Activated naive CD8-positive, alpha-beta T cell treated with anti-CD3 and anti-CD28 coated beads, Interleukin-2, amount 50 U/mL, for 24 hours (primary cell): ENCODE measurements at places on chromosomes 16 and 17.

DNA sequence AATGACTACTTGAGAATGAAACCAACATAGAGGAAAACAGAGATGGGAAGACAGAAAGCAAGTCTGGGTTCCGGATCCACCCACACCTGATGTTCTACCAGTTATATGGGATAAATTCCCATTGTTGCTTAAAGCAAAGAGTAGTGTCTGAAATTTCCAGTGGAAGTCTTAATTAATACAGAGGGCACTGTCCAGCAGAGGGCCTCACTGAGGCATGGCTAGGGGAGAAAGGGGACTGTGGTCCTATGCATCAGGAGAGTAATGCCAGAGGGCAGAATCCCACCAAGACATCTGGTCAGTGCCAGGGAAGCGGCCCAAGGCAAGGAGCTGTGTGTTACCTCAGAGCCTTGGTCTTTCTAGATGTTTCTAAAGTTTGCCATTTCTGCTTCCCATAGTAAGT, 7.5 kb upstream of the UMOD start:
- peaks cover 12% of the 10 kb centered on the region for H3K27me3 ChIP-seq
- no peak overlapping the region for H3K27ac ChIP-seq
- no peaks in the 10 kb centered on the region for H3K36me3 ChIP-seq
- H3K4me1 ChIP-seq, result no peaks in the 10 kb centered on the region

- H3K27me3 ChIP-seq, result no peaks in the 10 kb centered on the region
- H3K4me1 ChIP-seq, result peaks cover 2% of the 10 kb centered on the region
- H3K36me3 ChIP-seq, result peaks cover 13% of the 10 kb centered on the region
- H3K27ac ChIP-seq, result no peak overlapping the region
- no peak for DNase-seq
Measured at GRCh38 chr17:607361-608147, 107.1 kb downstream of the VPS53 start.

- H3K4me3 ChIP-seq, result no peak overlapping the region
- H3K4me1 ChIP-seq, result no peaks in the 10 kb centered on the region
- DNase-seq, result no peak
- H3K27me3 ChIP-seq, result no peaks in the 10 kb centered on the region
Measured at GRCh38 chr17:16044487-16044886, 44.9 kb downstream of the TTC19 start.

GRCh38 chr16:67431775-67432505, 1.0 kb downstream of the HSD11B2 start:
- DNase-seq, result no peak
- peak overlapping the region; percentile 57 for H3K4me3 ChIP-seq
- H3K36me3 ChIP-seq, result peaks cover under 1% of the 10 kb centered on the region
- no peak overlapping the region for H3K27ac ChIP-seq
- peaks cover 31% of the 10 kb centered on the region for H3K27me3 ChIP-seq

DNA sequence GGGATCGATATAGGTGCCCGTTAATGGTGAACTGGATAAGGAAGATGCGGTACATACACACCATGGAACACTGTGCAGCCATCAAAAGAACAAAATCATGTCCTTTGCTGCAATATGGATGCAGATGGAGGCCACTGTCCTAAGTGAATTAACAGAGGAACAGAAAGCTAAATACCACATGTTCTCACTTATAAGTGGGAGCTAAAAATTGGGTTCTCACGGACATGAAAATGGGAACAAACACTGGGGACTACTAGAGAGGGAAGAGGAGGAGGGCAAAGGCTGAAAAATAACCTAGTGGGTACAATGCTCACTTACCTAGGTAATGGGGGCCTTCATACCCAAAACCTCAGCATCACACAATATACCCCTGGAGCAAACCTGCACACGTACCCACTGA, 302.6 kb downstream of the XYLT1 start:
- peaks cover 6% of the 10 kb centered on the region for H3K4me1 ChIP-seq
- H3K27me3 ChIP-seq, result no peaks in the 10 kb centered on the region
- H3K36me3 ChIP-seq, result peaks cover 14% of the 10 kb centered on the region
- H3K27ac ChIP-seq, result no peak overlapping the region

- H3K4me1 ChIP-seq, result peaks cover 62% of the 10 kb centered on the region
- peak overlapping the region; percentile 97 for H3K4me3 ChIP-seq
- no peak for DNase-seq
Measured at GRCh38 chr16:74698222-74698621, 2.4 kb downstream of the MLKL start.

DNA sequence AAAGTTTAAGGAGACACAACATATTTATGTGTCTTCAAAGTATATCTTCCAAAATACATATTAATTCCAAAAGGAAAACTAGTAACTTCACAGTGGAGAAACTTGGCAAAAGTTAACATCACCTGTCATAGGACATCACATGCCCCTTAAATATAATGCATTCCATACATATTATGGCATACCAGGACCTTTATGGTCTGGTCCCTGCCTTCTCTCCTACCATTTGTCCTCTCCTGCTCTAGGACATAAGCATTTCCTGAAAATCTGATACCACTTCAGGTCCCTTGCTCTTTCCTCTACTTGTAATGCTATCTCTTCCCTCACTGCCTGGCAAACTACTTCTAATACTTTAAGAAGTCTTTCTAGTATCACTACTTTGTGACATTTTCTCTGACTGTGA, 168.1 kb upstream of the RBL2 start:
- no peak overlapping the region for H3K27ac ChIP-seq
- H3K36me3 ChIP-seq, result peaks cover 7% of the 10 kb centered on the region
- H3K4me1 ChIP-seq, result no peaks in the 10 kb centered on the region
- no peak for DNase-seq
- H3K27me3 ChIP-seq, result no peaks in the 10 kb centered on the region

DNA sequence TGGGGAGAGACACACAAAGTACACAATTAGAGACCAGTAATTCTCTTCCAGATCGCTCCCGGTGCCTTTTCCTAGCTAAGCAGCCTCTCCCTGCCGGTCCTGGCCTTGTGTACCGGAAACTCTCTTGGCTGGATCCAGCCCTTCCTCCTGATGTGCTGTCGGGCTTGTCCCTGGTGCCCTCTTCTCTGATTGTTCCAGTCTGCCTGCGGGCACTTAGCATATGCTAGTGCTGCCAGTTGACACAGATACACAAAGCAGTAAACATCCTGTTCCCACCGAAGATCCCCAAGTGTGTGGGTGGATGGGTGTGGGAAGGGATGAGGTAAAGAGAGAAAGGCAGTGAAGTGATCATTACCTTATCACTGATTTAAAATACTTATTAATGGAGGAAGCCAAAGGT, 9.7 kb downstream of the HS3ST3B1 start:
- DNase-seq, result no peak
- peaks cover 24% of the 10 kb centered on the region for H3K36me3 ChIP-seq
- no peak overlapping the region for H3K27ac ChIP-seq
- H3K4me3 ChIP-seq, result no peak overlapping the region

DNA sequence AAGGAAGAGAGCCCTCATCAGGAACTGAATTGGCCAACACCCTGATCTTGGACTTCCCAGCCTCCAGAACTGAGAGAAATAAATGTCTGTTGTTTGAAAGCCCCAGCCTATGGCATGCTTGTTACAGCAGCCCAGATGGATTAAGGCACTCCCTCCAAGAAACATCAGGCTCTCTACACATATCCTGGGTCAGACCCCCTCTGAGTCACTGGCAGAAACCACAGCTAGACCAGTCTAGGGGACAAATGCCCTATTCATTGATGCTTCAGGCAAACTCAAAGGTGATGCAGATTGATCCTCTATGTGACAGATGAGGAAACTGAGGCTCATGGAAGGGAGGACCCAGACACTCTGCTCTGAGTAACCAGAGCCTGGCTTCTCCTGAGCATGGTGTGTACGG, 116.8 kb downstream of the WSCD1 start:
- no peaks in the 10 kb centered on the region for H3K36me3 ChIP-seq
- no peak for DNase-seq
- H3K27me3 ChIP-seq, result peaks cover 9% of the 10 kb centered on the region
- H3K27ac ChIP-seq, result no peak overlapping the region
- H3K4me1 ChIP-seq, result no peaks in the 10 kb centered on the region

DNA sequence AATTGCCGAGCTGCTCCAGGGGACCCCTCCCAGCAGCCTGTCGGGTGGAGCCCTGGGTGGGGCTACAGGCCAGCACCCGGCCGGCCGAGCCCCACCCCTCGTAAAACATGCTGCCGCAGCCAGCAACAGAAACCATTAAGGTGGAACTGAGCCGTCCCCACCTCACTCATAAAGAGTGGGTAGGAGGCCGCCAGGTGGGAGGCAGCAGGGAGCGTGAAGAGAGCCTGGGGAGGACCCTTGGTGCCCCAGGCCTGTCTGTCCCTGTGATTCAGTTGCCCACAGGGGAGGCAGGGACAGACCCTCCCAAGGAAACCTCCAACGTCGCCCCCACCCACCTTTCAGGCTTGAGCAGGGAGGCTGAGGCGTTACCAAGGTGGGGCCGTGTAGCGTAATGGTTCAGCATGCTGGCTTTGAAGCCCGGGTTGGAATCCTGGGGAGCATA, 8.4 kb downstream of the FOXN1 start:
- no peak overlapping the region for H3K4me3 ChIP-seq
- peaks cover 13% of the 10 kb centered on the region for H3K27me3 ChIP-seq
- H3K27ac ChIP-seq, result no peak overlapping the region
- H3K36me3 ChIP-seq, result no peaks in the 10 kb centered on the region

GRCh38 chr16:1929578-1930337, 11.5 kb upstream of the HS3ST6 start:
- peaks cover 8% of the 10 kb centered on the region for H3K27me3 ChIP-seq
- H3K4me3 ChIP-seq, result no peak overlapping the region
- no peak overlapping the region for H3K27ac ChIP-seq
- H3K4me1 ChIP-seq, result peaks cover 5% of the 10 kb centered on the region
- peak; percentile 97 for DNase-seq
- H3K36me3 ChIP-seq, result no peaks in the 10 kb centered on the region

GRCh38 chr17:40095944-40096791, 4.2 kb downstream of the NR1D1 start:
- H3K27me3 ChIP-seq, result no peaks in the 10 kb centered on the region
- peak overlapping the region; percentile 92 for H3K4me3 ChIP-seq
- H3K4me1 ChIP-seq, result peaks cover 73% of the 10 kb centered on the region
- peak; percentile 80 for DNase-seq
- H3K27ac ChIP-seq, result peak overlapping the region; percentile 95
- peaks cover 23% of the 10 kb centered on the region for H3K36me3 ChIP-seq

DNA sequence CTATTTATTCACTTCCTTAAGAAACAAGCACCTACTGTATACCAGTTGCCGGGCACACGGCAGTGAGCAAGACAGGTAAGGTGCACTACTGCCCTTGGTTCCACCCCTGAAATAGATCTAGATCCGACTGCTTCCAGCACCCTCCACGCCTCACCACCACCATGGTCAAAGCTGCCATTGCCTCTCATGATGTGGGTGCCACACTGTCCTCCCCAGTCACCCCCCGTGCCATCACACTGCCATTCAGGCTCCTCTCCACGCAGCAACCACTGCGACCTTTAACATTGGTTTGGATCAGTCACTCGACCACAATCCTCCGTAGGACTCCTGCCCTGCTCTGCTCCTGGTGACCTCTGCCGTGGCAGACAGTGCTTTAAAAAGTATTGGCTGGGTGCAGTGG, 226.8 kb downstream of the CPPED1 start:
- no peaks in the 10 kb centered on the region for H3K36me3 ChIP-seq
- peaks cover 22% of the 10 kb centered on the region for H3K4me1 ChIP-seq
- peak; percentile 15 for DNase-seq
- no peak overlapping the region for H3K4me3 ChIP-seq
- peak overlapping the region; percentile 5 for H3K27ac ChIP-seq

DNA sequence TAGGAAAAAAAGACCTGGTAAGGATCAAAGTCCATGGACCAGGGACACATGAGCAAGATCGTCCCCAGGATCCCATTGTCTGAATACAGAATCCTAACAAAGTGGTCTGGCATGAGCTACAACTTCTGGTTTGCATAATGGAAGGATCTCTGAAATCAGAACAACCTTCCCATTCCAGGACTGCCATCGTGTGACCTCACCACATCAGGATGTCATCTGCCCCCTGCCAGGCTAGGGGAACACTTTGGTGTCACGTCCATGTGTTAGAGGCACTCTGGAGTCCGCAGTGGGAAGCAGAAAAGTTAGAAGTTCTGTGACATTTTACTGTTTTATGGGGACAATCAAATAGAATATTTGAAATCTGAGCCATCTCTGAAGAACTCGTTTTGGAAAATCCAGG, 160.7 kb downstream of the RGS9 start:
- H3K4me1 ChIP-seq, result peaks cover 5% of the 10 kb centered on the region
- H3K36me3 ChIP-seq, result no peaks in the 10 kb centered on the region
- H3K27ac ChIP-seq, result no peak overlapping the region
- no peak for DNase-seq
- no peak overlapping the region for H3K4me3 ChIP-seq
- peaks cover 6% of the 10 kb centered on the region for H3K27me3 ChIP-seq

DNA sequence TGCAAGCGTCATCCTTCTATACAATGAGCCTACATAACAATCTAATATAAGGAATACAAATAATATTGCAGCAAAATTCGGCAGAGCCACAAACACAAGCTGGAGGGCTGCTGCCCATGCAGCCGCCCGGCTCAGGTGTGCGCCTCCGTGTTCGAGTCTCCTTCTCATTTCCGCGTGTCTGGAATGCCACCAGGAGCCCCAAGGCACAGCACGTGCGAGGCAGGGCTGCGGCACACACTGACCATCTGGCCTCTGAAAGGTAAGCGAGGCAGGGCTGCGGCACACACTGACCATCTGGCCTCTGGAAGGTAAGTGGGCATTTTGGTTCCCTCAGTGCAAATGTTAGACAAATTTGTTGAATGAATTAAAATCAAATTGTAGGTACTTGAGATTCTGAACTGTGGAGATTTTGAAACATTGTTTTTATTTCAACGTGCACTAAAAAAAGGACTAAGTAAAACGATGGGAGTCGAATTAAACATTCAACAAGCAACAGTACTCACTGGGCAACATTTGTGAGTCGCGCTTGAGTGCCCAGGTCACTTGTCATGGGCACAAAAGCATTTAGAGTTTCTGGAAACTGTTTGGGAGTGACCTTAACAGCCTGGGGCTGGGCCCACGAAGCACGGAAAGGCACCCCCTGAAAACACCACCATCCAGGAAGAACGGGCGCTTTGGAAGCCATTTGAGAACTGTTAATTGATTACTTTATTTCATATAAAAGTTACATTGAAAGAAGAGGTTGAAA, 37.4 kb downstream of the ZDHHC7 start:
- H3K27ac ChIP-seq, result no peak overlapping the region
- H3K4me1 ChIP-seq, result peaks cover 1% of the 10 kb centered on the region
- H3K4me3 ChIP-seq, result no peak overlapping the region

DNA sequence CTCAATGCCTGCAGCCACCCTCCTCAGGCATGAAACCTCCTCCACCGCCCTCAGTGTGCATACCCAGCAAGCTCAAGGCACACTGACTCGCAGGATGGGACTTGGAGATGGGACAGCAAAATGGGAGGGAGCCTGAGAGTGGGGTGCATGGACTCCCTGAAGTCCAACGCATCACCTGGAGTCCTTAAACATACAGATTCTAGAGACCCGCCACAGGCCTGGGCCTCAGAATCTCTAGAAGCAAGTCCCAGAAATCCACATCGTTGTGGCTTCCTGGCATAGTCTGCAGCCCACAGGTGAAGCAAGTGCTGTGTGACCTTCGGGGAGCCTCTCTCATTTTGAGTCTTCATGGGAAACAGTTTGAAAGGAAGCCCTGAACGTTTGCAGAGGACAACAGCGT, 3.6 kb upstream of the TBX21 start:
- peaks cover 7% of the 10 kb centered on the region for H3K36me3 ChIP-seq
- no peak for DNase-seq
- no peak overlapping the region for H3K4me3 ChIP-seq
- peak overlapping the region; percentile 22 for H3K27ac ChIP-seq
- H3K4me1 ChIP-seq, result peaks cover 82% of the 10 kb centered on the region

GRCh38 chr17:65013613-65014391, 42.7 kb downstream of the GNA13 start:
- peaks cover 71% of the 10 kb centered on the region for H3K4me1 ChIP-seq
- DNase-seq, result peak; percentile 36
- no peaks in the 10 kb centered on the region for H3K27me3 ChIP-seq

GRCh38 chr17:68248199-68248825, 469 bp downstream of the AMZ2 start:
- peaks cover 51% of the 10 kb centered on the region for H3K4me1 ChIP-seq
- DNase-seq, result no peak
- peak overlapping the region; percentile 83 for H3K4me3 ChIP-seq
- peaks cover 32% of the 10 kb centered on the region for H3K36me3 ChIP-seq
